GM23338 (cell line): ENCODE measurements at places on chromosomes 2 and 18. TPM values are rescaled to one million over a fixed set of nuclear protein-coding genes. Genes with fewer than 3 reads are reported as not detected.

The LDLRAD4 gene
- 0.17 and 0.73 TPM in 2 replicates for polyA plus RNA-seq

DNA sequence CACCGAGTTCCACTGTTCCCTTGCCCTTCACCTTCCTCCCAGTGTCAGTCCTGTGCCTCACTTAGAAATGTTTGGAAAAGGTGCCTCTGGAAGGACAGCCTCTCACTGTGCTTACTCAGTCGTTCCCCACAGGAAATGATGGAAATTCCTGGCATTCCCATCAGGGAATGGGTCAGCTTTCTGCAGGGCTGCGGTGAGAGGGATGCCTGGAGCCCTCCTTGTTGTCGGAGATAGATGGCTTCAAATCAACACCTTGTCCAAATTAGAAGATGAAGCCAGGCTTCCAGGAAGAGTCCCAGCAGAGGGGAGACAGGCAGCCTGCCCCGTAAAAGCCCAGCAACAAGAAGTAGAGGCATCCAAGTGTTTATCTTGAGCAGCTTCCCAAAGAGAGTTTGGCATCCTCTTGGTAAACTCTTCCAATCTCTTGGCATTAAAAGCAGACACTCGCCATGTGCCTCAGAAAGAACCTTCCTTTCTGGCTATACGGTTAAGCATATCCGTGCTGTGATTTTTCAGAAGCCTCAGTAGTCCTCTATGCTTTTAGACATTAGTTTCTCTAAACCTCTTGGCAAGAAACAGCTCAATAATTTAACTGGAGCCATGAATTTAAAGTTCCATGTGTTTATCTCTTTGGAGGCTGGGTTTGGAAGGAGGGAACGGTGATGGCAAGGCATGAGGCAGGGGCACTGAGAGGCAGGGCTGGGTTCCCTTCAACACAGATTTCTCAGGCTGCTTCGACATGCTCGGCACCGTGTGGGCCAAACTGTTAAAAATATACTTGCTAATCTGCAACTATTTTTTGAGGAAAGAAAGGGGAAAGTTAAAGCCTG lies 25.1 kb downstream of the COLEC12 start:
- peak; percentile 86 for DNase-seq

DNA sequence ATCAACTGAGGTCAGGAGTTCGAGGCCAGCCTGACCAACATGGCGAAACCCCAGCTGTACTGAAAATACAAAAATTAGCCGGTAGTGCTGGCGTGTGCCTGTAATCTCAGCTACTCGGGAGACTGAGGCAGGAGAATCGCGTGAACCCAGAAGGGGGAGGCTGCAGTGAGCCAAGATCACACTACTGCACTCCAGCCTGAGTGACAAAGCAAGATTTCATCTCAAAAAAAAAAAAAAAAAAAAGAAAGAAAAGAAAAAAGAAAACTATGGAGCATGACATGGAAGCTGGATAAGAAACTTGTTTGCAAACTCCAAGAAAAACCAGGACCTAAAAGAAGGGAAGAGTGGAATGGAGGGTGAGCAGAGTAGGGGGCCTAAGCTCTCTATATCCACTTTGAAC lies 1.9 kb upstream of the CHMP1B start:
- no peak for DNase-seq

DNA sequence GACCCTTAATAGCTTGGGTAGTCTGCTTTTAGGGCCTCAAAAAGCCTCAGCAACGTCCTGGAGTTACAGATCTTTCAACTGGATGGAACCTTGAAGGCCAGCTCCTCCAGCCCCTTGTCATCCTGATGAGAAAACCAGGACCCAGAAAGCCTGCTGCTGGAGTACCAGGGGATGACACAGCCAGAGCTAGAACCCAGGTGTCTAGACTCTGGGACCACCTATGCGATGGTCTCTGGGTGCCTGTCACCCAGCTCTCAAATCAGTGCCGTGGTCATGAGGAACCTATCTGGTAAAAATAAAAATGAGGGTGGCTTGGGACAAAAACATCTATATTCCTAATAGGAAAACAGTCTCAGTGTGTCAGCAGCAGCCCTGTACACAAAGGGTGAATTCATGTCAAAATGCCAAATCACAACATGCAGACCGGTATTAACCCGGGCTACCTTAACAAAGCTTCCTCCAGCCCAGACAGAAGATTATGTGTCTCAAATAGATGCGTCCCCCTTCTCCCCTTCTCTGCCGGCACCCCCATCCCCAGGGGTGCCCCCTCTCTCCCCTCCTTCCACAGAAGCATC lies 28.5 kb downstream of the SMAD7 start:
- DNase-seq: no peak

- no peak for DNase-seq
Measured at GRCh38 chr2:223076573-223076972, 24.6 kb downstream of the KCNE4 start.

The CRIM1 gene
- polyA plus RNA-seq: 10.5 and 11.3 TPM in 2 replicates

- DNase-seq: no peak
Measured at GRCh38 chr18:57775937-57776336, 27.2 kb downstream of the ATP8B1 start.

The COL3A1 gene
- 0.31 TPM in 2 replicates for polyA plus RNA-seq

DNA sequence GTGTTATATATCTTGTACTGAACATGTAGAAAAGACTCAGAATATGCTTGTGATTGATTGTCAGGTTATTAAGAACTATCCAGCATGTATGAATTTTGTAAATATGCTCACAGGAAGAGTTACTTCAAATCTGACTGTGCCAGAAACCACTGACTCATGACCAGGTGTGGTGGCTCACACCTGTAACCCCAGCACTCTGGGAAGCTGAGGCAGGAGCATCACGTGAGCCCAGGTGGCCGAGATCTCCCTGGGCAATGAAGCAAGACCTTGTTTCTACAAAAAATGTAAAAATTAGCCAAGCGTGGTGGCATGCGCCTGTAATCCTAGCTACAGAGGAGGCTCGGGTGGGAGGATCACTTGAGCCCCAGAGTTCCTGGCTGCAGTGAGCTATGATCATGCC lies 126.6 kb downstream of the COMMD1 start:
- no peak for DNase-seq

The FAP gene
- 0.42 TPM in 1 of 2 replicates, not detected in the other for polyA plus RNA-seq

DNA sequence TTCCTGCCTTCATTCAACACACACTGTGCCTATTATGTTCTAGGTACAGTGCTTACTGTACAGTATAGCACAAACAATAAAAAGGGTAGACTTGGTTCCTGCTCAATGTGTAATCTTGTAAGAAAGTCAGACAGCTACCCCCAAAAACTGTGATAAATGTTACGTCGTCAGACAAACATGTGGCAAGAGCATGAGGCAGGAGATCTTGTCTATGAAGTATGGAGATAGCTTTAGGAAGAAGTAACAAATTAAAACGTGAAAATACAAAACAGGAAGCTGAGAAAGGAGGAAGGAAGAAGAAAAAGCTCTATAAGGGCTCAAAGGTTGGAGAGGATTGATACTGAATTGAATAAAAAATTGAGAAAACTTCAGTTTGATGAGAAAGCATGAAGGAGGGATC lies 276.2 kb upstream of the HNRNPA3 start:
- DNase-seq: no peak

DNA sequence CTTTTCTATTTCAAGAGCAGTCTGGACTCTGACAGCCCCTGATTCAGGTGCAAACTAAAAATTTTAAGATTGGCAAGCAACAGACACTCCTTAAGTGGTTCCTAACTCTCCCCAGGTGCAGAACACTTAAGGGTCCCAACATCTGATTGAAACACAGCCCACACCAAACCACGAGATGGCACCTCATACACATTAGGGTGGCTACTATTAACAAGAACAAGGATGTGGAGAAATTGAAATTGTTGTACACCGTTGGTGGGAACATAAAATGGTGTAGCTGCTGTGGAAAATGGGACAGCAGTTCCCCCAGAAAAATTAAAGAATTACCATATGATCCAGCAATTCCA lies 82.3 kb downstream of the POLR1A start:
- no peak for DNase-seq

GRCh38 chr2:27320958-27321543 lies 1.8 kb downstream of the MPV17 start:
- peak; percentile 78 for DNase-seq

The TTC21B gene
- polyA plus RNA-seq: 8.4 and 10.1 TPM in 2 replicates

- DNase-seq: peak; percentile 66
Measured at GRCh38 chr2:194539425-194539824, 1117.6 kb upstream of the SLC39A10 start.

DNA sequence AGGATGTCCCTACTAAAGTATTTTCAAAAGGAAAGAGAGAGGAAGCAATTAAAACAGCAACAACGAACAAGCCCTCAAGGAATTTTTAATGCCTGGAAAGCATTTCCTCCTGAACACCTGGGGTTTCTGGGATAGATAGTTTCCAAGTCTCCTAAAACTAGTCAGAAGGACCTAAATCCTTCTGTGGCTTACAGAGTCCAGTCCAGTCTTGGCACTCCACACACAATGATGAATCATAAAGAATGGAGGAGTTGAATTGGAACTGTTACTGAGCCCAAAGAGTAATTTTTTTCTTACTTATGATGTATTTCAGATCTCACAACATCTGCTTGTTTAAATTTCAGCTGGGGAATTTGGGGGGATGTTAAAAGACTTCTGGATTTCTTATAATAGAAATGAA lies 144.6 kb upstream of the SETBP1 start:
- no peak for DNase-seq

- DNase-seq: no peak
Measured at GRCh38 chr18:46425511-46425910, 231.5 kb downstream of the LOXHD1 start.

DNA sequence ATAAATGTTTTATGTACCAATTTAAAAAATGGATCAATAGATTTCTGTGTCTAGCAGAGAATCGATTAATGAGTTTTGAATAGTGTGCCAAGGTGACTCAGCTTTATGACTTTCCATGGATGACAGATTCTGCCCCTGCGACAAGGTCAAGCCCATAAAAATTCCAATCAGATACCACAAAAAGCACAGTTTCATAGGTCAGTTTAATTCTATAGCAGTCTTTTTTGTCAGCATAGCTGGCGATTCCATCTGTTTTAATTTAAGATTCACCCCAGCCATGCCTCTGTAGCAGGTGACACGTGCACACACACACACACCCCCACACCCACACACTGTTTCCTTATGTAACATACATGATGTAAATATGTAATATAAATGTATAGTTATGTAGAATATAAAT lies 28.9 kb downstream of the RAB31 start:
- DNase-seq: no peak

- no peak for DNase-seq
Measured at GRCh38 chr2:57084697-57085281, 901.0 kb downstream of the CCDC85A start.

GRCh38 chr2:99698896-99699295 lies 209.1 kb upstream of the REV1 start:
- no peak for DNase-seq

GRCh38 chr2:178807227-178808008 lies at the start of gene TTN:
Gene TTN, minus strand, starts transcription at chr2:178807423. Its CDS starts 2,781 bp downstream, at chr2:178804642.
- no peak for DNase-seq

- no peak for DNase-seq
Measured at GRCh38 chr2:31987454-31988220, 23.2 kb downstream of the MEMO1 start.

The RNF149 gene
- polyA plus RNA-seq: 37.2 and 38.8 TPM in 2 replicates

GRCh38 chr2:50723286-50723938 lies 308.5 kb downstream of the NRXN1 start:
- no peak for DNase-seq

GRCh38 chr2:74001781-74002504 lies 17.2 kb downstream of the TET3 start:
- DNase-seq: no peak

GRCh38 chr2:207296265-207296948 lies 130.7 kb upstream of the KLF7 start:
- DNase-seq: peak; percentile 17

DNA sequence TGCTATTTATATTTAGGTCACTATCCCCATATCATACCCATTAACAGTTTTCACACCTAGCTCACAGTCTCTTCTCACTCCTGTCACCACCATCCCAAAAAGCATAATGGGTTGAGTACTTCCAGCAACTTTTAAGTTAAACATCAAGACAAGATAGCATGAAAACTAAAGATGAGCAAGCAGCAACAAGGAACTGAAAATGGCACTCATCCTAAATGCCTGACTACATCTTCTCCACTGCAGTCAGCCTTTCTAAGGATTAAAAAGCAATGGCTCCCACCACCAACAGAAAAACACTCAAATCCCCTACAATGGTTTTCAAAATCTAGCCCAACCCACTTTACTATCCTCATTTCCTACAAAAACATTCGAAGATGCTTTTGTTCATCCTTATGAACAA lies 38.2 kb downstream of the CUL3 start:
- no peak for DNase-seq

DNA sequence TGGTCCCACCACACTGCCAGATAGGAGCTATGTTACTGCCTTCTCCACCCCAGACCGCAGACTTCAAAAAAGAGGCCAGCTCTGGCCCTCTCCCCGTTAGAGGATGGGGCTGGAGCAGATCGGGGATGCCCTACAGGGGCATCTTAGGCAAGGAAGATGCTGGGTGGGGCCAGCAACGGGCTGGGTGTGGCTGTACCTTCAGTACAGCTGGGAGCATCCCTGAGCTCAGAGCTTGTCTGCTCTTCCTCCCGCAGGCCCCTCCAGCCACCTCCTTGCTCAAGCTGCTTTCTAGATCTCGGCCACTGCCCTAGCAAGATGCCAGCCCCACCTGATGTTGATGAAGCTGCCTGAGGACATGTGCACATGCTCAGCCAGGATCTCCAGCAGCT lies 9.8 kb downstream of the PTPRN start:
- DNase-seq: no peak

The PRSS56 gene
- polyA plus RNA-seq: 0.27 TPM in 1 of 2 replicates, not detected in the other

DNA sequence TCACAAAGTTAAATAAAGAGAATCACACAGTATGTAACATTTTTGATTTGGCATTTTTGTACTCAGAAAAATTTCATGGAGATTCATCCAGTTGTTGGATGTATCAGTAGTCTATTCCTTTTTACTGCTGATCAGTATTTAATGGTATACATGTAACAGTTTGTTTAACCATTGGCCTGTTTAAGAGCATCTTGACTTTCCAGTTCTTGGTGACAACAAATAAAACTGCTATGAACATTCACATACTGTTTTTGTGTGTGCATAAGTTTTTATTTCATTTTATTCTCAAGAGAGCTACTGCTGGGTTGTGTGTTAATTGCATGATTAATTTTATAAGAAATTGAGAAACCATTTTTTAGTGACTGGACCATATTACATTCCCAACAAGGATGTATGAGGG lies 694.5 kb upstream of the RAB6C start:
- DNase-seq: no peak

DNA sequence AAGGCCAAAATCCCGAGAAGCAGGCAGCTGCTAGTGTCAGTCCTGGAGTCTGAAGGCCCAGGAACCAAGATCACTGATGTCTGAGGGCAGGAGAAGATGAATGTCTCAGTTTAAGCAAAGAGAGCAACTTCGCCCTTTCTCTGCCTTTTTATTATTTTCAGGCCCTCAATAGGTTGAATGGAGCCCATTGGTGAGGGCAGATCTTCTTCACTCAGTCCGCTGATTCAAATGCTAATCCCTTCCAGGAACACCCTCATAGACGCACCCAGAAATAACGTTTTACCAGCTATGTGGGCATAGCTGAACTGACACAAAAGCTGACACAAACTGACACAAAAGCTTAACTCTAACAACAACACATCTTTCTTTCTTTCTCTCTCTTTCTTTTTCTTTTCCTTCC lies 78.0 kb upstream of the KCNJ3 start:
- peak; percentile 11 for DNase-seq
